NCI-H2081 treated with DMSO at 0.1 percent for 48 hours (cell line): ENCODE measurements at places on chromosomes 12 and 14.

DNA sequence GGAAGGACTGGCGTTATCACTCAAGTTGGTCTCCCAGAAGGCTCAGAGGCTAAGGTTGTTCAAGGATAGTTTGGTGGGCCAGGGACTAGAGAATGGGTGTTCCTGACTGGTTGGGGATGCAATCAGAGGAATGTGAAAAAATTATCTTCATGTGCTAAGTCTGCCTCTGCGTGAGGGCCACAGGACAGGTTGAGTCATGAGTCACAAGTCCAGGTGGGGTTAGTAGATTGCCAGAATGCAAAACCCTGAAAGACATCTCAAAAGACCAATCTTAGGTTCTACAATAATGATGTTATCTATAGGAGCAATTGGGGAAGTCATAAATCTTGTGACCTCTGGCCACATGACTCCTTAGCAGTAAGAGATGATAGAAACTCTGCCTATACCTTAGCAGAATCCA lies 220.1 kb upstream of the EEA1 start:
- no peak for DNase-seq

DNA sequence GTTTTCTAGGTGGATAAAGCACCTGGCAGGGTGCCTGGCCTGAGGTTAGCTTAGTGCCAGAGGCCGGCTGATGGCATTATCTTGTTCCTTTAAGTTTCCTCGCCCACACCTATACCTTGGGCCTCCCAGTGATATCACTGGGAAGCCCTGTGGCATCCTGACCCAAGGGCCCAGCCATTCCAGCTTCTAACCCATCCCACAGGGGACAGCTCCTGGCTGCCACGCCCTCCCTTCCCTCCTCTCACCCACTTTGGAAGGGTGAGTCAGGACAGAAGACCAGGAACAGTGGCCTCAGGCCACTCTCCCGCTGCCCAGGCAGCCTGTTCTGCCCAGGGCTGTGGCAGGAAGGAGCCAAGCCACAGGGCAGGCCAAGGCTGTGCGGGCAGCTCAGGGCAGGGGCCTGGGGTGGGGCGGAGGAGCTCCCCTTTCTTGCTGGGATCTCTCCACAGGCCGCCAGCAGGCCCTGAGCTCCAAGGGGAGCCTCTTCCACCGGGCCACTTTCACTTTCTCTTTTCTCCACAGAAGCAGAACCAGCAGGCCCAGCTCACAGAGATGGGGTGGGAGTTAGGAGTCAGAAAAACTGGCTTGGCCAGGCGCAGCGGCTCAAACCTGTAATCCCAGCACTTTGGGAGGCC lies 75.1 kb downstream of the IRF2BPL start:
- no peak for DNase-seq

GRCh38 chr14:105711044-105711620 lies 184.7 kb downstream of the TMEM121 start:
- no peak for DNase-seq

DNA sequence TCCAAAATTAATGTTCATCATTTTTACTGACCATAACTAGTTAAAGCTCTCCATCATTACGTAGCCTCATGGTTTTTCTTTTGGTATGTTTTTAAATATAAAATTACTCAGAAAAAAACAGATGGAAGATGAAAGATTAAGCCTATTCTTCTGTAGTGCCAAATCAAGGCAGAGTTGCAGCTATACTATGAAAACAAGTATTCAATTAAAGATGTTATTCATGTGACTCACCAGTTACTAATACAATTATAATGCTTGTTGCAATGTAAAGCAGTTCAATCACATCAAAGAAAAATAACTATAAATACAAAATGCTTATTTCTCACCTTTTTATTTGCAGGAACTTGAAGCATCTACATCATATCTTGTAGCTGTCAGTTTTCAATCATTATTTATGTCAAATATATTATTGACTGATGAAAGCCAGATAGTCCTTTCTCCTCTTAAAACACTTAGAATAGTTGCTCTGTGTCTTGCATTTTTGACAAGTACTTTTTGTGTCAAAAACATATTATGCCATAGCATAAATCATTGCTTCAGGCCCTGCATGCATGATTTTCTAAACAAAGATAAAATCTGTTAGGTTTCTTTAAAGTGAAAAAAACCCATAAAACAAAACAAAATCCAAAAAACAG lies 36.0 kb upstream of the TRHDE start:
- DNase-seq, result no peak

DNA sequence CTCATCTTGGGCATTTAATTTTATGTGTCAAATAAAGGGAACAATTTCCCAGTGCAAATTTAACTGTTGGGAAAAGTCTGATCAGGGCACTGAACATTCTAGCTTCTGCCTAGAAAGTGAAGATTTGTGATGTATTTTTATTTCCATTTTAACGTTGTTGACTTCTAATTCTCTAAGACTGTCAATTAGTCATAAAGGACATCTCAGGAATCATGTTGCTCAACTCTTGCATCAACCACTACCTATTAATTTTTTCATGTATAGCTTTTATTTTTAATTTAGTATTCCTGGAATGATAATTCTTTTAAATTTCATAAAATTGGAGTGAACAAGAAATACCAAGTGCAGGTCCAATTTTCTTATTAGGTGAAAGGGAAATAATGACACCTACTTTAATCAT lies 87.9 kb upstream of the METAP2 start:
- DNase-seq, result no peak

GRCh38 chr14:33796356-33796755 lies 154.5 kb downstream of the EGLN3 start:
- DNase-seq, result no peak

DNA sequence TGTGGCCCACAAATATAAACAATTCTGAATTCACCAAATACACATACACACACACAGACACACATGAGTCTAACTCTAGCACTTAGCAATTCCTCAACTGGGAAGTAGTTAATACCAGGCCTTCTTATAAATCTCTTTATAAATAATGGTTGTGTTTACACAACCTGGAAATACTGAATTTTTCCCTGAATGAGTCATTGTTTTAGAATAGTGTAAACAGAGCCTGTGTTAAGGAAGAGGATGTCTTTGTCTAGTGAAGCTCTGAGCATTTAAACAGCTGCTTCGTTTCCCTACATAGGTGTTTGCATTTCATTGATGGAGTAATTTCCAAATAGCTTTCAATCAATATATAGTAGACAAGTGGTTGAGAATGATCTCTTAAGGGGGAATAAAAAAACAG lies 218.8 kb downstream of the BTG1 start:
- peak; percentile 36 for DNase-seq

DNA sequence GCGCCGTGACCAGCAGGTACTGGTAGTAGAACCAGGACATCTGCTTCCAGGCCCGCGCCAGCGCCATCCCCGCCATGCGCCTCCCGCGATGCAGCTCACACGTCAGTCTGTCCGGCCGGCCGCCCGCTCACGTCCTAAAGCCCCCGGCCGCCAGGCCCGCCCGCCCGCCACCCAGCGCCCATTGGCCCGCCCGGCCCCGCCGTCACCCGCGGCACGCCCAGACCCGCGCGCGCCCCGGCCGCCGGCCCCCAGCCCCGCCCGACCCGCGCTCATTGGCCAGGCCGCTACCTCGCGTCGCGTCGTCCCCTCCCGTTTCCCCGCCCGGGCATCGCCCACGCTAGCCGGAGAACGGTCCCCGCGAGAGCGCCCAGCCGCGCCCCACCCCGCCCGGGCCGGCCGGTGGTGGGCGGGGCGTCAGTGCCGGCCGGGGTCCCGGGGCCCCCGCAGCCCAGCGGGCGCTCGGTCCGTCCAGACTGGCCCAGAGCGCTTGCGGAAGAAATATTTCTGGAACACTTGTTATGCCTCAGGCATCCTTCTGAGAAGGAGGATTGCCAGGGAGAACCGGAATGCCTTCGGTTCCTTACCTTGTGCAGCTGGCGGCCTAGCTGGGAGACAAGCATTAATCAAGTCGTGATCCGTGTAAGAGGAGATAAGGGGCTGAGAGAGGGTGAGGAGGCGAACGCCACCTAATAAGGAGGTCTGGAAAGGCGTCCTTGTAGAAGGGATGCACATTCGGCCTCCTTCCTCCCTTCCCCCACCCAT lies at the start of gene SPTSSA:
Gene SPTSSA, minus strand, starts transcription at position 109 of the 762 bp plus-strand sequence. Its CDS starts 33 bp downstream, at position 76.
- peak; percentile 21 for DNase-seq

DNA sequence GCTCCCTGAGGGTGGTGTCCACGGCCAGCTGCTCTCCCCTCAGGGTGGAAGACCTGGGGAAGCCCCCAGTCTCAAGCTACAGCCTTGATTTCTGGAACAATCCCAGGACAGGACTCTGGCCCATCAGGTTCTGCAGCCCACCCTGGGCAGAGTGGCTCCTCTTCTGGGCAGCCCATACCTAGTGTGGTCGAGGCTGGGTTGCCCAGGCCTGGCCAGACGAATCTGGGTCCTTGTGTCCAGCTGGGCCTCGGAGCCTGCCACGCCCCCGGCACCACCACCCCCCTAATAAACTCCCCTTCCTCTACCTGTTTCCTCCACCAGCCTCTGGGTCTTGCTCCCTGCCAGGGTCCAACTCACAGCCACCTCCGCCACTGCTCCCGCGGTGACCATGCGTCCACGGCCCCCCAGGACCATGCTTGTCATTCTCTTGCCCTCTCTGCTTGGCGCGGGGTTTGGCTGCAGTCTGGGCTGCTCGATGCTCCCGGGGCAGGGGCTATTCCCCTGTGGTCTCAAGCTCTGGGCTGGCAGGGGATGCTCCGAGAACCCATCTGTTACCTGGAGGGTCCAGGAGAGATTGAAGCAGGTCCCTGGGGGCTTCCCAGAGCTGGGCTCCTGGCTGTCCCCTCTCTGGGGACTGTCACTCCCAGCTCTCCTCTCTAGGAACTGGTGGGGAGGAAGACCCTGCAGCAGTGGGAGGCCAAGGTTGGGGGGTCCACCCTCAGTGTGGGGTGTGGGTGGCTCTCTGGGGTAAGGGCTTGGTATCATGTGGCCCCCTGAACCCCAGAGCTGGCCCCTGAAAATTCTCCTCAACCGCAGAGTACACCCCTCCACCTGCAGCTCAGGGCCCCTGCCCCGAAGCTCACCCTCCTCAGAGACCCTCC lies 8.7 kb upstream of the GPR132 start:
- DNase-seq, result no peak

DNA sequence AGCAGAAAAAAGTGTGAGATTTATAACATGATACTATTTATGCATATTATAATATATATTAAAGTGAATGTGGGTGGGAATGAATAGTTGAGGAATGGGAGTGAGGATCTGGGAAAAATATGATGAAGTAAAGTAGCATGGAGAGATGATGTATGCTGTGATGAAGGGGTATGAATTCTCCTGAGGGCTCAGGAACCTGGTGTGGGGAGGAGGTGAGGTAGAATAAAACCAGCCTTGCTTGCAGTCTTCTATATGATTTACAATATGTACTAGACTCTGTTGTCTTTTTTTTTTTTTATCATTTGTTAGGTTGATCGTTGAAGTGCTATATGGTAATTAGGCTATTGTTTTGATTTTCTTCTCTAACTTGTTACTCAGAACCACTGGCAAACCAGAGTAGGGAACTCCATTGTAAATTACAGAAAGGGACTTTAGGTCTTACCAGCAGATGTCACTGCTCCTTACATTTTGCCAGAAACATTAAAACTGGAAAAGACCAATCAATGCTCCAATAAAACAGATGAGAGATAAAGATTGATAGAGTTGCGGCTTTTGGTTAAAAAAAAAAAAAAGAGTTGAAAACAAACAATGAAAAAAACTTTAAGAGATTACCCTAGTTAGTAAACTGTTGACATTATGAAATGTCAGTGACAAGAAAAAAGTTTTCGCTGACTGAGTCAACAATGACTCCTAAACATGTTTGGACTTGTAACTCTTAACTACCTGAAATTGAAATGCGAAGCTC lies 39.9 kb downstream of the ATL1 start:
- no peak for DNase-seq

GRCh38 chr14:68897559-68898155 lies 81.4 kb downstream of the ACTN1 start:
- DNase-seq, result no peak

- no peak for DNase-seq
These were observed 12.4 kb downstream of the MGST1 start for GRCh38 chr12:16359512-16360491.

DNA sequence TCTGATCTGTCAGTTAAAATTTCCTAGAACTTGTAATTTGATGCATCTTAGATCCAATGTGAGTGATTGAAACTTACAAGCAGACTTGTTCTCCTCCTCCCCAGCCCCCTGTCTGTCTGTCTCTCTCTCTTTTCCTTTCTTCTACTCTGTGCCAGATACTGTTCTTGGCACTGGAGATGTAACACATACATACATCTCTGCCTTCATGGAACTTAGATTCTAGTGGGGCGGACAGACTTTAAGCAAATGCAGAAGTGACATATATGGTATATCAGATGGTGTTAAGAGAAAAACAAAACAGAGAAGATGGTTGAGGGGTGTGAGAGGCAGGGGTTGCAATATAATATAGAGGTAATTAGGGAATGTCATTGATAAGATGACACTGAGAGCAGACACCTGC lies 6.6 kb downstream of the CHST11 start:
- DNase-seq, result no peak

GRCh38 chr12:76311796-76312195 lies 36.4 kb downstream of the BBS10 start:
- no peak for DNase-seq
